ENCODE measurements at places on chromosomes 5 and 9.

- DNase-seq = no peak
These were observed 339.3 kb downstream of the SLIT3 start for GRCh38 chr5:168961681-168962080.

DNA sequence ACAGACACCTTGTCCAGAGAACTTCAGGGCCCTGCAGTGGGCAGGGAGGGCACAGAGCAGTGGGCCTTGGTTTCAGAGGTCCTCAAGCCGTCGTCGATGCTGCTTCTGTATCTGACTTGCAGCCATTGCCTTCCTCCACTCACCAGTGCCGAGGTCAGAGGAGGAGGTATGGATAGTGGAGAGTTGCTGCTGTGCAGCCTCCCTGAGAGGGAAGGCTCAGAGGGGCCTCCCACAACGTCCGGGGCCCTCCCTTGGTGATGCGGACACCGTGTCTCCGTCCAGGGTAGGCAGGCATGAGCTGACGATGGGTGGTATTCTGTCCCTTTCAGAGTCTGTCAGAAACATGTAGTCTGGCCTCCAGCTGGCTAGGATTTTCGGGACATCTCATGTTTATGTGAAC, 73.9 kb downstream of the MVB12B start:
- DNase-seq = no peak

DNA sequence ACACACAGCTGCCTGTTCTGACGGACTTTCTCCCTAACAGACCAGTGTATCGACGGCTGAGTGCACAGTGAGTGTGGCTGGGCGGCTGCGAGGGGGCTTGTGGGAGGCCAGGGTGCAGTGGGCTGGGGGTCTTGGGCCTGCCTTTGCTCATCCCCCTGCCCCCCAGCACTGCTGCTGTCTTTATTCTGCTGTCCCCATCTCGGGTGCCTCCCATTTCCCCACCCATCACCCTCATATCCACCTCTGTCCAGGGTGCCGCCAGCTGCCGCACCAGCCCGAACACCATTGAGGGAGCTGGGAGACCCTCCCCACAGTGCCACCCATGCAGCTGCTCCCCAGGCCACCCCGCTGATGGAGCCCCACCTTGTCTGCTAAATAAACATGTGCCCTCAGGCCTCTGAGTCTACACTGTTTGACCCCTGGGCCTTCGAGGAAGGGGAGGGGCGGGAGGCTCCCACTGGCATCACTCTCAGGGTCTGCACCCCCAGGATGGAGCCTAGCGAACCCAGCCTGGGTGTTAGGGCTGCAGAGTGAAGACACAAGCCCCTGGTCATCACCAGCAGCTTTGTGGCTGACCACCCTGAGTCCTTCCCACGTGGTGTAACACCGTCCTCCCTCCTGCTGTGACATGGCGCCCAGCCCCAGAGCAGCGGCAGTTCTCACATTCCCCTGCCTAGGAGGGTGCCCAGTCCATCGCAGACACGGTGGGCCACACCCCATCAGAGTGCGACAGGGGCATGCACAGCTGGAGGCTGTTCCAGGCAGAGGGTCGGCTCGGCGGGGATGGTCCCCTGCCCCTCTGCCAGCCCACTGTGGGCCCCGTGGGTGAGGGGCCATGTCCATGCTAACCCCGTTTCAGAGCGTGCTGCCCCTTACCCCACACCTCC, 4.0 kb downstream of the LCN2 start:
- DNase-seq = no peak

- no peak for DNase-seq
These were observed 3.1 kb upstream of the SPATA24 start for GRCh38 chr5:139406963-139407362.

DNA sequence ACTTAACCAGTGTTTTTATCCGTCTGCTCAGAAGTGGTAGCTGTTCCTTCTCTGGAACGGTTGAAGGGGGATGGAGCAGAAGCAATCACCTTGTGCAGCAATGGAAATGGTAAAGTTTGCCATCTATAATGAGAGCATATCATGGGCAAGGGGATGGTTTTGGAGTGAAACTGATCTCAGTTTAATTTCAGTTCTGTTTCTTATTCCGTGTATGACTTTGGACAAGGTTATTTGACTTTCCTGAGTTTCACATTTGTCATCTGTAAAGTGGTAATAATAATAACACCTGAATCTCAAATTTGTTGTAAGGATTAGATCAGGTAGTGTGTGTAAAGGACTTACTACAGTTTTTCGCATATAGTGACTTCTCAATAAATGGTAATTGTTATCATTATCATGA, 106.1 kb downstream of the PCSK1 start:
- no peak for DNase-seq

GRCh38 chr9:122222791-122223190, 6.0 kb downstream of the LHX6 start:
- DNase-seq = no peak

DNA sequence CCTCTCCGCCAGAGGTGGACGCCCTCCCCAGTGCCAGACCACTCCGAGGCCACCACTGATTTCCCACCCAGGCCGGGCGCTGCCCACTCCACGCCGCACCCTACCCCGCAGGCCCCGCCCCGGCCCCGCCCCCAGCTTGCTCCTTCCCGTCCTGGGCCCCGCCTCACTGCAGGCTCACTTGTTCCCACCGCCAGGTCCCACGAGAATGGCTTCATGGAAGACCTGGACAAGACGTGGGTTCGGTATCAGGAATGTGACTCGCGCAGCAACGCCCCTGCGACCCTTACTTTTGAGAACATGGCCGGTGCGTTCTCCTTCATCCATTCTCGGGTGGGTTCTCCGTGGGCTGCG, 6.5 kb downstream of the LRRC26 start:
- DNase-seq = no peak

- DNase-seq = peak; percentile 96
These were observed 241.2 kb downstream of the PIK3R1 start for GRCh38 chr5:68456756-68457217.
